ENCODE measurements at places on chromosomes 4 and X.

GRCh38 chr4:159158985-159159384 is 56.1 kb downstream of the RAPGEF2 start:
- DNase-seq: no peak

- no peak for DNase-seq
Observed at GRCh38 chr4:99276417-99276816, 14.4 kb downstream of the ADH1A start.

DNA sequence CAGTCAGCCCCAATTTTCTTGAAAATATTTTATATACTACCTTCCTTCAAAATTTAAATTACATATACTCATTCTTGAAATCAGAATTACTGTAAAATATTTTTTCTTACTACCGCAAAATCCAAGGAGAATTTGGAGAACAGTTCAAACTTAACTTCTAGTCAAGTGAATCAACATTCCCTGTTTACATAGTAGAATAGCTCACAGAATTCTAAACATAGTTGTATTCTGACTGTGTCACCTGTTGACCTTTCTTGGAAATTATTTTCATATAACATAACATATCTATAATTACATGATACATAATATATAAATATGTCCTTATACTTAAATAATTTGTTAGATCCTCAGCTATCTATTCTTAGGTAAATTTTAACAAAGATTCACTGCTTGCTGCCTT is 31.0 kb upstream of the FGF5 start:
- DNase-seq: no peak

GRCh38 chr4:25485104-25485503 is 108.0 kb downstream of the ANAPC4 start:
- no peak for DNase-seq

DNA sequence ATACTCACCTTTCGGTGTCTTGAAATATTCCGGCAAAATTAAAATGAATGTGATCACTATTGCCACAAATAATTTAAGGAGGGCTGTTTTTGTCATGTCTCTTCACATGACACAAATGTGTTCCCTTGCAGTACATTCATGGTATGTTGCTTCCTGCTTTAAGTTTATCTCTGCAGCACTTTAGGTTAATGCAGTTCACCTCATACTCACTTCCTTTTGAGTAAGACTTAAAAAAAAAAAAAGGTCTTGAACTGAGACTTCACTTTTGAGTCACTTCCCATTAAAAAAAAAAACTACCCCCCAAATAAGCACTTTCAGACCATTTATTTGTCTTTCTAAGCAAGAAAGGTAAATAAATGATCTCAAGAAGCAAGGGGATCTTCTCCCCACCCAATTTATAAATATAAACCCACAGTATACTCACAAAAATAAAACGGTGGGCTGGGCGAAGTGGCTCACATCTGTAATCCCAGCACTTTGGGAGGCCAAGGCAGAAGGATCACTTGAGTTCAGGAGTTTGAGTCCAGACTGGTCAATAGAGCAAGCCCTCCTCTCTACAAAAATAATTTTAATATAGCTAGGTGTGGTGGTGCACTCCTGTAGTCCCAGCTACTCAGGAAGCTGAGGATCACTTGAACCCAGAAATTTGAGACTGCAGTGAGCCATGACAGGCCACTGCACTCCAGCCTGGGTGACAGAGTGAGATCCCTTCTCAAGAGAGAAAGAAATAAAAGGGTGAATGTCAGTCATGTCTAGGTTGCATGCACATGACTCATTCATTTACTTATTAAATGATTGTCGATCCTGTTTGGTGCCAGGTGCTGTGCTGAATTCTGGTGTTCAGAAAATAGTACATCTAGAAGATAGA is at the start of gene TMEM156:
Gene TMEM156, minus strand, starts transcription at position 192 of the 868 bp plus-strand sequence. Its CDS starts 96 bp downstream, at position 96.
- no peak for DNase-seq

DNA sequence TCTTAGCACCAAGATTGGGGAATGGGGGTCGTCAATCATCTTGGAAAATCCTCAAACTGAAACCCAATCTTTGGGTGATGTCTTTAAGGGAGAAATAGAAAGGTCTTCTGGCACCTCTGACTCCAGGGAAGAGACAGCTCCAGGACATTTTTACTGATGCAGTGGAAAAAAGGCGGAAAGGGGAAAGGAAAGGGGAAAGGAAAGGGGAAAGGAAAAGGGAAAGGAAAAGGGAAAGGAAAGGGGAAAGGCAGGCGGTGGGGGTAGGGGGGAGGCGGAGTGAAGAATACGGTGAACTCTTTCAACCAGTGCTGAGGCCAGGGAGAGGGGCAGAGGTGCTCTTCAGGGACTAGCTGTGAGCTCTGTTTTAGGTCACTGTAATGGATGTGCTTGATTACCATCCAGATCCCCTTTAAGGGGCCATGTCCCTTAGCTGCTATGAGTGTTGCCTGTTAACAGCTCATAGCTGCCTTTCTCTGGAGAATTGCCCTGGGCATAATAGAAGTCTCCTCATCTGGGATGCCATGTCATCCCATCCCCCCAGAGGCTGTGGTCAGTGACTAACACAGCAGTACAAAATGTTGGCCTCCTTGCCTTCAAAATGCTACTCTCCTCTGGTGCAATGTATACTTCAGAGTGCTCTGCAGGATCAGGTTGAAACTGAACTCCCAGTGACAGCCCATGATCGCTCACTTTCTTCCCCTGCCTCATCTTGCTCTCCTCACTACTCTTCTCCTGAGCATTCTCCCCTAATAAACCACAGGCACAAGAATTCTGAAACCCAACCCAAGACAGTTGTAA is 92.4 kb upstream of the AP1S2 start:
- DNase-seq: no peak

DNA sequence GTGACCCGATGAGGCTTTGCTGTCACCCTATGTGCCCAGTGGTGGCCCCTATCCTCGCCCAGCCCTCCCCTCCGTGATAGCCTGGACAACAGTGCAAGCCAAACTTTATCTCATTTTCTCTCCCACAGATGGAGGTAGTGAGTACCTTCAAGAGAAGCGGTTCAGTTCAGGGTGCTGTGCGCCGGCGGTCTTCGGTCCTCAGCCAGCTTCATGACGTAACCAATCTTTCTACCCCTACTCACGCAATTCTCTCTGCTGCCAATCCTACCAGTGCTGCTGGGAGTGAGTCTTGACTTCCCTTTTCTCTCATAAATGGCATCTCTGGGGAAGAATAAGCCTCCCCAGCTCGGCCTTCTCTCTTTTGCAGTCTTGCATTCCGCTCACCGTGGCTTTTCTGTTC is 29.5 kb downstream of the CCNQ start:
- DNase-seq: no peak

DNA sequence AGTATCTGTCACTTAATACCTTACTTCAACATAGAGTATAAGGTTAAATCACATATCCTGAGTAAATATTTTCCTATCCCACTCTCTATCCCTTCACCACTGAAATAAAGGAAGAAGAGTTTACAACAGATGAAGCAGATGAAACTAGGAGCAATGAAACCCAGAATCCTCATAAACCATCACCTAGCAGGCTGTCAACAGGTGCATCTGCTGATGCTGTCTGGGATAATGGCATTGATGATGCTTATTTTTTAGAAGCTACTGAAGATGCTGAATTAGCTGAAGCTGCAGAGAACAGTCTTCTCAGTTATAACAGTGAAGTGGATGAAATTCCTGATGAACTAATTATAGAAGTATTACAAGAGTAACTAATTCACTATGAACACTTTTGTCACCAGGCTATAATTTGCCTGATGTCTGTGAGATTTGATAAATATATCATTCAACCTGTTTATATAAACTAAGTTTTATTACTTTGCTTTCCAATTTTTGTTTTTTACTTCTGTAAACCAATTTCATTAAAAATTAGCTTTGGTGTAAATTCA is 39.4 kb downstream of the CENPU start:
- no peak for DNase-seq

DNA sequence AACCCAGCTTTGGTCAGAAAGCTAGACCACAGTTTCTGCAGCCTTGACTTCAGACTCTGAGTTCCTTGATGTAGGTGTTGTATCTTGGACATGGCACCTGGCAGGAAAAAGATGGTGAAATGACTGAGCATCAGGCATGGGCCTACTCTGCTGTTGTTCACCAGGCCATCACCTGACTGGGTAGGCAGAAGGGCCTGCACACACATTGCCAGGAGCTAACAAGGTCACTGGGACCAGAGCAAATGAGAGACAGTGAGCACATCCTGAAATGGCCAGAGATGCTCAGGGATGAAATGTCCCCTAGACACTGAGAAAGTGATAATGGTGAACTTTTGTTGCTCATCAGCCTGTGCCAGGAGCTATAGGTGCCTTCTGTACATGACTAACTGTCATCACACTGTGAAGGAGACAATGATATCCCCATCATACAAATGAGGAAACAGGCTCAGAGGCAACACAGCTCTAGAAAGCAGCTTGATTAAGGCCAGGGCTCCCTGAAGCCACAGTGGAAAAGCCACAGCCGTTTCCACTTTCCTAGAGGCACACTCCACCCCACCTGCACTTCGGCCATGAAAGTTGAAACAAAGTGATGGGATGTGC is 128.3 kb downstream of the TSPAN5 start:
- DNase-seq: no peak

Data from NCI-H1436 (cell line).